Stimulated activated CD8-positive, alpha-beta memory T cell treated with anti-CD3 and anti-CD28 coated beads, Interleukin-12 subunit alpha, Interleukin-12 subunit beta, amount 100 ng/mL, for 4 hours (primary cell): ENCODE measurements at places on chromosomes 16 and 17.
A peak's percentile ranks its signal among the peaks of the same experiment; 100 is the strongest.

GRCh38 chr17:2521257-2521656 lies 9.6 kb upstream of the METTL16 start:
- DNase-seq: no peak

DNA sequence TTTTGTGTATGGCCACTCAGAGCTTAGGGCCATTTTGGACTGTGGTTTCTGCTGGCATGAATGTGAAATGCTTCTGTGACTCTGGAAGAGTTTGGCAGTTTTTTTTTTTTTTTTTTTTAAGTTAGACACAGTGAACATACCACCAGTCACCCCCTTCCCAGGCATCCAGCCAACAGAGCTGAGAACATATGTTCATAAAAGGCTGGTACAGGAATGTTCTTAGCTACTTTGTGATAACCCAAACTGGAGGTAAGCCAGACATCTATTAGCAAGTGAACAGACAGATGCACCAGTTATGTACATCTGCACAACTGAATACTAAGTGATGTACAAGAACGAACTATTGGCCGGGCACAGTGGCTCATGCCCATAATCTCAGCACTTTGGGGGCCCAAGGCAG lies 92.7 kb downstream of the ABCC1 start:
- DNase-seq: no peak

DNA sequence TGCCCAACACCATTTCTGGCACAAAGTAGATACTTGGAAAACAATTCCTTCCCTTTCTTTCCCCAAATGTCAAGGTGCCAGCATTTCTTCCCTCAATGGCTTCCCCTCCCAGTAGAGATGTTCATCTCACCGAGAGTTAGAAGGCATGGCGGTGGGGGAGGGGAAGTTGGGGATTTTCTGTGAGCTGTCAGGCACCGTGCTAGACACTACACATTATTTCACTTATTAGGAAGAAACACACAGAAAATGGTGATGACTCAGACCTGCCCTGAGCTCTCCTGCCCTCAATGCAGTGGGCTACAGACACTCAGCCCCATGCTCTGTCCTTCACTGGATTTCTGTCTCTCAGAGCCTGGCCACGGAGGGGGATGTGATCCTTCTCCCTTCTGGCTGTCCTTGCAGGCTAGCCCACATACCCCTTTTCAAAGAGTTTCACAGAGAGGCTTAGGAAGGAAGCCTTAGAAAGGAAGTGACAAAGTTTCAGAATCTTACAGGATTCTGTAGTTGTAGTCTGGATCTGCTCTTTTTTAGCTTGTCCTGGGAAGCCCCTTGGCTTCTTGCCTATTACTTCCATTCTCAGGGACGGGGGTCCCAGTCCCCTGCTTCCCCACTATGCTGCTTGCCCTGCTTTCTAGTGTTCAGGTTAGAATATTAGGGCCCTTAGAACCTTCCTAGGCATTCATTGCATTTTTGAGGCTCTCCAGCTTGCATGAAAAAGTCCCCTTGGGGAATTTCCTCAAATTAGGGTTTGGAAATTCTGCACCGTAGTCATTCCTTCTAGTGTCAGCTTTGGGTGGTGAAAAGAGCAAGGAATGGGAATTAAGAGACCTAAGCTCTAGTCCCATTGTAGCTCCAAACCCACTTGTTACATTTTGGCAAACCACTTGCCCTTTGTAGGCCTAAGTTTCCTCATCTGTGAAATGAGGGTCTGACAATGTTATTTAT lies 12.2 kb upstream of the CCL5 start:
- DNase-seq: no peak

DNA sequence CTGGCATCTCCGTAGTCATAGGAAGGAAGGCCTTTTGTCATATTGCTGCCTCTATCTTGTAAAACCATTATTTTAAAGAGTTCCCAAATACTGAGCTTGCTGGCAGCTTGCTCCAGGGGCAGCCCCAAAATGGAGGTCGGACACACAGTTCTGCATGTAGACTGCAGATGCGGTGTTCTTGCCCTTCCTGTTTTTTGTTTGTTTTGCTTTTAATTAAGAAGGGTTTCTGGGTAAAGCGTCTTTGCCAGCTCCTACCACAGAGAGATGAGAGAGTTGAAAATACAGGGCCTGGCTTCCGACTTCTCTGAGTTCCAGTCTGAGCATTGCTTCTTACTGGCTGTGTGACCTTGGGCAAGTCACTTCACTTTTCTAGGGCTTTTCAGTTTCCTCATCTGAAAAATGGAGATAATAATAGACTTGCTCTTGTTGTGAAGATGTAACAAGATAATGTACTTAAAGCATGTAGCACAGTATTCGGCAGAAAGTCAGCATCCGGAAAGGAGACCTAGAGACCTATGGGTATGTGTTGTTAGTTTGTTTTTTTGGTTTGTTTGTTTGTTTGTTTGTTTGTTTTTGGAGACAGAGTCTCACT lies 67.8 kb upstream of the GSE1 start:
- DNase-seq: no peak

GRCh38 chr17:78996781-78997201 lies 12.8 kb downstream of the CANT1 start:
- no peak for DNase-seq

GRCh38 chr17:20207262-20207985 lies 198.3 kb downstream of the SPECC1 start:
- DNase-seq: no peak

GRCh38 chr16:30526823-30527634 lies 663 bp upstream of the ZNF768 start:
- DNase-seq: peak; percentile 83

- no peak for DNase-seq
Measured at GRCh38 chr16:77868478-77868877, 80.1 kb downstream of the VAT1L start.

- DNase-seq: no peak
Measured at GRCh38 chr17:71725811-71726210, 395.0 kb upstream of the SOX9 start.
